Stimulated activated memory B cell treated with anti-CD40 and anti-IgM and Interleukin-4, amounts not matched to agents 10 μg/mL and 1 μg/mL and 100 μg/mL, for 72 hours (primary cell): ENCODE measurements at places on chromosomes 11 and 22.
A peak's percentile ranks its signal among the peaks of the same experiment; 100 is the strongest.

GRCh38 chr11:69860796-69861445 is 41.7 kb upstream of the FGF3 start:
- no peak for ATAC-seq

GRCh38 chr11:116070520-116070919 is 566.3 kb upstream of the CADM1 start:
- no peak for ATAC-seq

- ATAC-seq = no peak
Measured at GRCh38 chr22:27295040-27295439, 506.5 kb downstream of the MN1 start.

- ATAC-seq = peak; percentile 72
Measured at GRCh38 chr22:22605074-22605404, 39.4 kb upstream of the GGTLC2 start.

GRCh38 chr11:3221408-3222002 is 2.9 kb upstream of the MRGPRG start:
- ATAC-seq = no peak

- ATAC-seq = no peak
Measured at GRCh38 chr11:113664069-113664980, 41.8 kb downstream of the TMPRSS5 start.

GRCh38 chr11:122882189-122882856 is at the start of gene JHY:
Gene JHY, plus strand, starts transcription at chr11:122882759. Its CDS starts 3,091 bp downstream, at chr11:122885850.
- no peak for ATAC-seq

DNA sequence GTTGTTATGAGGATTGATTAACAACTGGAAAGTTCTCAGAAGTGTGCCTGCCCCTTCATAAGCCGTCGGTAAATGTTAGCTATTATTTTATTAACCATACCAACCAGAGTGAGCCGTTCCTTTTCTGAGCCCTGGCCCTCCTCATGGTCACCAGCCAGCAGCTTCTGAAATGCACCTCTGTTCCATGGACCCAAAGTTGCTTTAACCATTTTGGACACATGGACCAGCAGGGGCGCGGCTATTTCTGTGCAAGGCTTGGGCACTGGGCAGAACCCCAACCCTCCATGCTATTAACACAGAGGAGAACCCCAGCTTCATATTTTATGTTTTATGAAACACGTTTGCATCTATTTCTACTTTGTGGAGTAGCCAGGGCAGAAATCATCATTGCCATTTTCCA is 18.6 kb upstream of the SCGB1A1 start:
- no peak for ATAC-seq

GRCh38 chr11:115660030-115660805 is 156.0 kb upstream of the CADM1 start:
- ATAC-seq = no peak

DNA sequence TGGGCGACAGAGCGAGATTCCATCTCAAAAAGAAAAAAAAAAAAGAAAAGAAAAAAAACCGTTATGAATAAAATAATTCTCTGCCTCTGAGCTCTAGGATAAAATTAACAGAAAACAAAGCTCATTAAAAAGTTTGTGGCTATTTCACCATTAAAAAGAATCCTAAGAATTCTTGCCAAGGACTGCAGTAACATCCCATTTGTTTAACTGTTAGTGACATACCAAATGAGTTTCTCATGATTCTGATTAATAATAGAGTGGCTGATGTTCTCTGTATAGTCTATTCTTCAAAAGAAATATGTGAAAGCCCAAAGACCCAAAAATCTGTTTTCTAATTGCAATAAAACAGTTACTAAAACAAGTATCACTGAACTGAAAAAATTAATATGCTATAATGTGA is 19.7 kb downstream of the CLNS1A start:
- no peak for ATAC-seq

DNA sequence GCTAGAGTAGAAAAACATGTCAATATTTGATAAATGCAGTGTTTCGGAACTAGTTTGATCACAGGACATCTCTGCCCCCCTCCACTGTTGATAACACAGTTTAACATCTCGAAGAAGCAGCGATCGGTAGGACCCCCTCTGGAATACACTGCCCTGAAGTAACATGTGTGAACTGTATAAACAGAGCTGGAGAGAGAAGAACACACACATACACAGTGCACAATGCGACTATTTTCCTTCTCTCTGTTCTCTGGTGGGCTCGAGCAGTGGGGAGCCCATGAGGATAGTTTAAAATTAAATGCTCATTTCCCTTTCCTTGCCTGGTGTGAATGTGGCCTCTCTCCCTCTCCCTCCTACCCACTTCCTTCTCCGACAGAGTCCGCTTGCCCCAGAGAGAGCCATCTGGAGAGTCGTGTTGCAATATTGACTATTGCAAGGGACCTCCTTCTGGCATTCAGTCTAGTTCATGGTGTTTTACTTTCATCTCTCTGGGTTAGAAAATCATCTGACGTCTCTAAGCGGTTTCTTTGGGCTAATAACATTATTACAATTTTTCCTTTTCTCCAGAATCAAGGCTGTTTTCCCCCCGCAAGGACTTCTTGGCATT is 51.6 kb upstream of the BARX2 start:
- no peak for ATAC-seq

DNA sequence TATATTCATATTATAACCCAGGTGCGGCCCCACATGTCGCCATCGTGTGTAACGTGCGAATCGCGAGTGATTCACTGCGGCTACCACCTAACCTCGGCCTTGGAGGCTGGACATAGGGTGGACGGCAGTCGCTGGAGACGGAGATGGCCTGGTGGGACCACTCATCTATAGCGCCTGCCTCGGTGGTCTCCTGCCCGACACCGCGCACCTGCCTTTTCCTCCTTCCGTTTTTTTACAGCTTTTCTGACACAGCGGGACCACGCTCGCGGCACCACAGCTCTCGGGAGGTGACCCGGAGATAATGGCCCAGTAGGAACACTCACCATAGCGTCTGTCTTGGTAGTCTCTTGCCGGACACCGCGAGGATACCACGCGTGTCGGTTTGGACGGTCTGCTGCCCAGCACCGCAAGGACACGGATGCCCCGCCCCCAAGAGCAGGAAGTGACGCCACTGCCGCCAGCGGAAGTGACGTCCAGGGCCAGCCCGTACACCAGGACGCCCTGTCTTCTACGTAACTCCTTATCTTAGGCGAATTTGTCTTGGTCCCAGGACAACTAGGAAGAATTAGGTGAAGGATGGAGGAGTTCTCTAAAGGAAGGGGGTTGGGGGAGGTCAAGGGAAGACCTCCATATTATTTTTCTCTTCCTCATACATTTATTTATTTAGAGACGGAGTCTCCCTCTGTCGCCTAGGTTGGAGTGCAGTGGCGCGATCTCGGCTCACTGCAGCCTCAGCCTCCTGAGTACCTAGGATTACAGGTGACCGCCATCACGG is 6.4 kb downstream of the SNU13 start:
- peak; percentile 98 for ATAC-seq

DNA sequence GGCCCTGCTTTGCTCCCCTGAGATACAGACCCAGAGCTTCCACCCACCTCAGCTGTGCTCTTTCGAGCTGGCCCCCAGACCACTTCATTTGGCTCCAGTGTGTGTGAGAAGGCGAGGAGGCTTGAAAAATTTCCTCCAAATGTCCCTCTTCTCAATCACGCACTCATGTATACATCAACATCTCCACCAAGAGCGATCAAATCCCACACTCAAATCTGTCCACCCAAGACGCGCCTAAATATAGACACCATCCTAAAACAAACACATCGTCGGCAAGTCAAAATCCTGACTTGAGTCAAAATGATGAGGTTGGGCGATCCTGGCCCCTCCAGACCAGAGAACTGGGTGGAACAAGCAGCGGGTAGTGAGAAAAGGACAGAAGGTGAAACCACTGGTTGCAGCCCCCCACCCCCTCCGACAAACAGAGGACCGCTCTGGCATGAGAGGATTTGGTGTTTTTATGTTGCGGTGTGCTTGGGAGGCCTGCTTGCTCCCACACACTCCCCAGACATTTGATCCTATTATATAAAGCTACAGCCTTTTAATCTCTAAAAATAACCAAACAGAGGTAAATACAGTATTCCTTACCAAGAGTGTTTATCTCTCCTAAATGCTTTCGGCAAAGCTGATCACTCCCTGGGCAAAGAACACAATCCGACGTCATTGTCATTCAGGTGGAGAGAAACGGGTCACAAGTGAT is 10.2 kb downstream of the MN1 start:
- no peak for ATAC-seq

GRCh38 chr11:97158243-97158642 is 768.4 kb downstream of the JRKL start:
- no peak for ATAC-seq

GRCh38 chr11:71988050-71988449 is 10.7 kb upstream of the IL18BP start:
- ATAC-seq = no peak

DNA sequence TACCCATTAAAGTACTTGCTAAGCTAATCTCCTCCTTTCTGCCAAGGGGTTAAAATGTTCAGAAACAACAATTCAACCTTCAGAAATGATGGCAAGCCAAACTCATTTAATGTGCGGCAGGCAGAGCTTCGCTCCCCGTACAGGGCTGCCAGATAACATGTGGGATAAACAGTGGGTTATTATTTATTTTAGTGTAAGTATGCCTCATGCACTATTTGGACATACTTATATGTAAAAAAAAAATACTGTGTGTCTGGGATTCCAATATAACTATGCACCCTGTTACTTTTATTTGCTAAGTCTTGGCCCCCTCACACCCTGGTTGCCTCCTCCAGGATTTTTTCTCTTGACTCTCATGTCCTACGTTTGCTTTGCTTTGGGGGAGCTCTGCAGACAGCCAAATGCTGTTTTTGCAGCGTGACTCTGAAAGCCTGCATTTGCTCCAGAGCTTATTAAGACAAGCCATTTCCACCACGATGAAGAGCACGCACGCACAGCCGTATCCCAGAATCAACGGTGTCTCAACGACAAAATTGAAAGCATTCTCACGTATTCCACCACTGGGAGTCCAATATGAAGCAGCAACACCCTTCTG is 86.5 kb upstream of the SHANK2 start:
- no peak for ATAC-seq

GRCh38 chr11:63574856-63575602 is 11.8 kb upstream of the PLAAT2 start:
- ATAC-seq = no peak

DNA sequence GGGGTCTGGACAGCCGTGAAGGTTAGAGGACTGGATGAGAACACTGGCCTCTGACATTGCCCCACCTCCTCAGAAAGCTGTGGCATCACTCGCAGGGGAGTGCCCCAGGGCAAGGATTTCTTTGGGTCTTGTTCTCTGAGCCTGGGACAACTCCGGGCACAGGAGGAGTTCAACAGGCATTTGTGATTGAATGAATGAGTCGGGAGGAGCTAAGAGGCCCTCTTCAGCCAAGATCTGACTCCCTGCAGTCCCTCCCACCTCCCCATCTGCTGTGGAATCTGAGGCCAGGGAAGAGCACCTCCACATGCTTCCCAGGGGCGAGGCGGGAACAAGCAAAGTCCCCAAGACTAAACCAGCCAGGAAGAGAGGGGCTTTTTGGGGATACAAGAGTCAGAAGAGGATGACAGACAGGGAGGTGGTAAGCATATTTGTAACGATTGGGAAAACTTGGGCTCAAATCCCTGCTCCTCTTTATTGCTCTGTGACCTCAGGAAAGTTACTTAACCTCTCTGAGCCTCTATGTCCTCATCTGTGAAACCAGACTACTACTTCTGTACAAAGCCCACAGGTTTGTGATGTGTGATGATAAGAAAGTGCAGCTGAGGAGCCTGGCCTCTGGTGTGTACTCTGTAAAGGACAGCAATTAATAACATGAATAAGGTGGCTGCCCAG is 6.4 kb downstream of the TP53I11 start:
- no peak for ATAC-seq

- ATAC-seq = peak; percentile 32
Measured at GRCh38 chr11:86702220-86702983, 30.0 kb upstream of the ME3 start.

DNA sequence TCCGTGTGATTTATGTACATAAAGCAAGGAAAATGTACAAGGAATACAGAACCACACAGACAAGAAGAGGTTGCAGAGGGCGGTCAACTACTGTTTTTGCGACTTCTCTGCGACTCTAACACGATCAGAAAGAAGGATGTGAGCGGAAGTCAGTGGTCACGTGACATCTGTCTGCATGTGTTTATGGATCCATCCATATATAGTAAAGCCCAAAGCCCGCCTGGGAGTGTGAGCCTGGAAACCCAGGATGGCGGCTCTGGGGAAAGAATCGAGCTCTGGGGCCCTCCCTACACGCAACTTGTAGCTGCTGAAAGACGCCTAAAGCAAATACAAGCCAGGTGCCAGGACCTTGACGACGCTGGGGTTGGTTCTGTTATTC is 8.8 kb downstream of the OSBPL5 start:
- no peak for ATAC-seq

GRCh38 chr11:97202613-97203292 is 812.9 kb downstream of the JRKL start:
- ATAC-seq = no peak

DNA sequence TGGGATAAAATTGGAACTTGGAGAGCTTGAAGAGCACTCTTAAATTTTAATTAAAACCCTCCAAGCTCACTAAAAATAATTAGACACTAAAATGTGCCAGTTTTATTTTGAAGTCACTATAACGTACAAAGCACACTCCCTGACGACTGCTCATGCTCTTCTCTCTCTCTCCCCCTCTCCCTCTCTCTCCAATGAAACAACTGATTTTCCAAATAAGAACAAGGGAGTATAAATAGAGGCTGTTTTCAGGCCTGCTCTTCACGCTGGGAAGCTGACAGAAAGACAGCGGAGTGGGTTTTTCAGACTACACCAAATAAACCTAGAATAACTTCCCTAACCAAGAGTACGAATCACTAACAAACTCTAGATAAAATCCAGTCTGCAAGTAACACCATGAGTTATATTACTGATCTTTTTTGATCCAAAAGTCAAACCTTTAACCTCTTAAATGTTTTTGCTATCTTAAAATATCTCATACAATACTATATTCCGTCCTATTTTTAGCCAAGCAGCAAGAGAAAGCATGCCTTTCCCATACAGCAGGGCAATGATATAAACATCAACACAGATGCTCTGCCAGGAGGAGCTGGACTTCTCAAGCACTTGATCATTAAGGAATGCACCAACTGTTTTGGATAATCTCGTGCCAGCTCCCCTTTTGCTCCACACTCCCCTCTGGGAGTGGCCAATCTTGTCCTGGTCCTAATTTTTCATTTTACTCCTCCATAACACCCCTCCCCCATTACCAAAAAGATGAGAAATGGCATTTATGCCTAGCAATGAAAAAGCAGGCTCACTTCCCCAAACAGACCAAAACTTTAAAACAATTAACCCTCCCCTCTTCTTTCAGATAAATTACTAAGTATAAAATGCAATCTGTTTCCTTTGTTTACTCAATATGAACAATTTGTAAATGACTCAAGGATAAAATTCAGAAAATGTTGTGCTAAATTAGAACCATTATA is 116.9 kb downstream of the SOX6 start:
- no peak for ATAC-seq
